ENCODE measurements at places on chromosomes 11 and 22.

DNA sequence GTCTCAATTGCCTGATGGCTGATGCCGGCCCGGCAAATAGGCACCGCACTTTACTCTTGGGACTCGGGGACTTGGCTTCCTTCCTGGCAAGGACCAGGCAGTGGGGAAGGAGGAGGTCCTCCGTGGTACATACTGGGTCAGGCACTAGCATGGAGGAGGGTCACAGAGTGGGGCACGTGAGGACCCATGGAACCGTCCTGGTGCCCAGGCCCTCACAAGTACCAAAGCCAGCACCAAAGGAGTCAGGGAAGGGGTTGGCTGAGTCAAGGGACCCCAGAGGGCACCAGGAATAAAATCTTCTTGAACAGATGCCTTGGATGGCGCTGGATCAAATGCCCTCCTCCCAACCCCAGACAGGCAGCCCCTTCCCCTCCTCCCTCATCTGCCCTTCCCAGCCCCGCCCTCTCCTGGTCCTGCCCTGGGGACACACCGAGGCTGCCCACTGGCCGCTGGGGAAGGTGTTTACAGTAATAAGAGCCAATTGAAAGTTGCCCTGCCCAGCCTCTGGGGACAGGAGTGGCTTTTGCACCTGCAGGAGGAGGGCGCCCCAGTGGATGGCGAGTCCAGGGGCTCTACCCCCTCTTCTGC lies 5.6 kb upstream of the CARNS1 start:
- no peak for DNase-seq

DNA sequence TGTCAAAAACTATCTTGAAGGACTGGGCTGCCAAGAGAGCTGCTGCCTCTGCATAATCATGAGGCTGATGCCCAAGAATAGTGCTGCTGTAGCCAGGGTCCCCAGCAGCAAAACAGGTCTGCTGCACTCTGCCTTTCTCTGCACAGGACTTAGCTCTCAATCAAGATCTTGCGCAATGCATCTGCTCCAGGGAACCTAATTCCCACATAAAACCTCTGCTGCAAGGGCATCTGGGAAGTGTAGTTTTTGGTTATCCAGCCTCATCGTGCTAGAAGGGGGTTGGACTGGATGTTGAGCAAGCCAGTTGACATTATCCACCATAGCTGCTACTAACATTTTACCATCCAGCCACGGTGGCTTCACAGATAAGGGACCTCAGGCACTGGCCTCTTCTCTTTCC lies 192.7 kb downstream of the C11orf91 start:
- no peak for DNase-seq

DNA sequence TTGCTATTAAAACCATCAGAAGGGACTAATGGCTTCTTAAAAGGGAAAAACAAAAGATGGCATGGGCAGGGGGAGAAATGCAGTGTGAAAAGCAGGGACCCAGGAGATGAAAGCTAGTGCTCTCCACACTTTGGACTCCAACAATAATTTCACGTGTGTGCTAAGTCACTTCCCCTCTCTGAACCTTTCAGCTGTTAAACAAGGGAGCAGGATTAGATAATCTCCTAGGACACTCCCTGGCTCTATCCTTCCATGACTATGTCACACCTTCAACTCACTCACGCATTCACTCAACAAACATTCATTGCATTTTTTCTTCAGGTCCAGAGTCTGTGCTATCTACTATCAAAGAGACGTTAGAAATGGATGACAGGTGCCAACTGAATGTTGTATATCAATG lies 88.7 kb downstream of the SYN3 start:
- DNase-seq, result no peak

- peak; percentile 49 for DNase-seq
Observed at GRCh38 chr11:61949169-61950034, 749 bp upstream of the BEST1 start.

GRCh38 chr11:111524056-111524455 lies 9.5 kb downstream of the HOATZ start:
- DNase-seq, result no peak

- no peak for DNase-seq
Observed at GRCh38 chr11:115409691-115410220, 94.5 kb downstream of the CADM1 start.
